ENCODE measurements at places on chromosomes 16 and 17.

- no peak for DNase-seq
These were observed 17.3 kb downstream of the FA2H start for GRCh38 chr16:74757349-74757748.

DNA sequence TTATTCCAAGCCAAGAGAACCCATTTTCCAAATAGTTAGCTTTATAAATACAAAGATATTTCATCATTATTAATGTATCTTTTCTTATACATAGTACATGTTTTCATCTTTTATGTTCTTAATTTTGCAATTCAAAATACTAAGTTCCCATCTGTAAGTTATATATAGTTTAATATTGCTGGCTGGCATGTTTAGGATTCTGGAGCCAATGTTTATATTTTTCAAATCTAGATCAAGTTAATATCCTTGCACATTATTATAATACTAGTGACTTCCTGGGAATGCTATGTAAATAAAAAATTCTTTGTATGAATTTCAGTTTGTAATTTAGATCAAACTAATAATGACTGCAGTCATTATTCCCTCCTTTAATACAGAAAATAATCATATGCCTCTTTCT is 189.7 kb downstream of the CNTNAP4 start:
- no peak for DNase-seq

- DNase-seq, result no peak
These were observed 20.6 kb downstream of the MAP2K4 start for GRCh38 chr17:12041312-12041711.

DNA sequence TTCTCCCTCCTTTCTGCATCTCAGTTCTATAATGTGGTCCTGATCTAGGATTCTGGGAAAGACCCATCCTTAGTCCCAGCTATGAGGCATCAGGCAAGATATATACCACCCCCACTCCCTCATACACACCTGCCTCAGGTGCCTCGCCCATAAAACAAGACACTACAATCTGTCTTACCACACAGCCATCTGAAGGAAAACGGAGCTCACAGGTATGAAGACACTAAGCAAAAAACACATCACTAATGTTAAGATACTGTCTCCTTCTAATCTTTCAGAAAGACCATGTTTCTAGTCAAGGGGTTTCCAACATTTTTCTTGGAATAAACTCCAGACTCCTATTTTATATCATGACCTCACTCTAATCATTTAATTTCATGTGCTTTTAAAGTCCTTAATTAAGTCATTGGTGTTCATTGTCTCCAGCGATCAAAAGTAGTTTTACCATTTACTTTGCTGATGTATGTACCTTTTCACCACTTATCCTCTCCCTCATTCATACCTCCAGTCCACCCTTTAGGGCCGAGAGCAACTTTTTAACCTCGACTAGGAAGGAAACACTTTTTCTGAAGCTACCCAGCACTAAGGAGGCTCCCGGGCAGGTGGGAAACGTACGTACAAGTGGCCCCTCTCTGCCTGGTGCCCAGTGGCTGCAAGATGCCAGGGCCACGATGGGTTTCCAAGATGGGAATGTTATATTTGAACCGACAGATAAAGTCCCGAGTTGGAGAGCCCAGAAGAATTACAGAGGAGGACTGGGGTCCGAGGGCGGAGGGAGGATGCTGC is 979 bp downstream of the MAP3K14 start:
- DNase-seq, result no peak

- DNase-seq, result peak; percentile 55
These were observed 245.7 kb downstream of the PRKCA start for GRCh38 chr17:66548158-66548557.

DNA sequence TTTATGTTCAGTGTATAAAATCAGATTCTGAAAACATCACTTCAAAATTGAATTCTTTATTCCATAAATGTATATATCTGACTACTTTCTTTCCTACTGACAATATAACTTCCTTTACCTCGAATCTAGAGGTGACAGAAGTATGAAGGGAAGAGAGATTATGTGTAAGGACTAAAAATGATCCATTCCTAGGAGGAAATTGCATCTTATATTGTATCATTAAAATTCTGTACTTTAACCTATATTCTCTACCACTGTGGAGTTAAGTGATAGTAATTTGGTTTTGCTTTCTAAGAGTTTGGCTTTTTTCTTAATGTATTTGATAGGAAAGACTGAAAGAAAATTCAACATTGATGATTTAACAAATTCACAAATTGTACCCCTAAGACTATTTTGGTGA is 11.4 kb downstream of the MYH4 start:
- no peak for DNase-seq

GRCh38 chr17:81831957-81832607 is 1.0 kb downstream of the MCRIP1 start:
- DNase-seq, result peak; percentile 64

GRCh38 chr17:63126607-63127006 is 160.6 kb downstream of the TANC2 start:
- DNase-seq, result no peak

GRCh38 chr16:79082970-79083369 is 517.6 kb downstream of the MAF start:
- DNase-seq, result no peak

GRCh38 chr17:57412520-57413096 is 156.3 kb downstream of the MSI2 start:
- DNase-seq, result no peak

DNA sequence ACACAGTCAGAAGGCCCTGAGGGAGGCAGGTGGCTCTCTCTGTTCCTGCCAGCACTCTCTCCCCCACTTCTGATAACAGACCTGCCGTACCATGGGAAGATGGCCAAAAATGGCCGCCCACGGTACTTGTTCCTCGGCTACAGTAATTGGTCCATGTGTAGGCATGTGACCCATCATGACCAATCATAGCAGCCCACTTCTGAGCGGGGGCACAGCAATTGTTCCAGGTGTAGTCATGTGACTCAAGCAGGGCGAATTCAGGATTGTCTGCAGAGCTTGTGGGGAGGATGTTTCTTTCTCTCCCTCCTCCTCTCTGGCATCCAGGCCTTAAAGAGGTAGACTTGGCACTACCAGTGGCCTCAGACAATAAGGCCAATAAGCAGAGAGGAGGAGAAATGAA is 250.4 kb downstream of the MRTFB start:
- no peak for DNase-seq

DNA sequence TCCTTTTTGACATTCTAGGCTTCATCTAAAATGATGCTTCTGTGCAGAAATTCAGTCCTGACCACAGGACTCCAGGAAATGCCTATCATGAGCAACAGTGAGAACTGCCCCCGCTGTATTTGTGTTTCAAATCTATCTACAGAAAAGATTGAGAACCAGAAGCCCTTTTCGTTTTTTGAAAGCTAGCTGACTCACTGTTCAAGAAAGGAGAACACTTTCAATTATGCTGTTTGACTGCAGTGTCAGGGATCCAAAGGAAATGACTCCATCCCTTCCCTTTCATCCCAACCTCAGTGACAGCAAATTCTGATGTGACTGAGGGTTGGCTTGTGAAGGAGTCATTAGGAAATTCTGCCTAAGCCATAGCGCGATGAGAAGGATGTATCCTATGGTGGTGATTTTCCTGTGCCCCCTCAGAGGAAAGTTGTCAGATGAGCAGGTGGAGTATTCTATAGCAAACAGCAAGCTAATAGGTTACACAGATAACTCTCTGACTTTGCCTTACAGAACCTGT is 622.3 kb downstream of the TMEM114 start:
- no peak for DNase-seq

DNA sequence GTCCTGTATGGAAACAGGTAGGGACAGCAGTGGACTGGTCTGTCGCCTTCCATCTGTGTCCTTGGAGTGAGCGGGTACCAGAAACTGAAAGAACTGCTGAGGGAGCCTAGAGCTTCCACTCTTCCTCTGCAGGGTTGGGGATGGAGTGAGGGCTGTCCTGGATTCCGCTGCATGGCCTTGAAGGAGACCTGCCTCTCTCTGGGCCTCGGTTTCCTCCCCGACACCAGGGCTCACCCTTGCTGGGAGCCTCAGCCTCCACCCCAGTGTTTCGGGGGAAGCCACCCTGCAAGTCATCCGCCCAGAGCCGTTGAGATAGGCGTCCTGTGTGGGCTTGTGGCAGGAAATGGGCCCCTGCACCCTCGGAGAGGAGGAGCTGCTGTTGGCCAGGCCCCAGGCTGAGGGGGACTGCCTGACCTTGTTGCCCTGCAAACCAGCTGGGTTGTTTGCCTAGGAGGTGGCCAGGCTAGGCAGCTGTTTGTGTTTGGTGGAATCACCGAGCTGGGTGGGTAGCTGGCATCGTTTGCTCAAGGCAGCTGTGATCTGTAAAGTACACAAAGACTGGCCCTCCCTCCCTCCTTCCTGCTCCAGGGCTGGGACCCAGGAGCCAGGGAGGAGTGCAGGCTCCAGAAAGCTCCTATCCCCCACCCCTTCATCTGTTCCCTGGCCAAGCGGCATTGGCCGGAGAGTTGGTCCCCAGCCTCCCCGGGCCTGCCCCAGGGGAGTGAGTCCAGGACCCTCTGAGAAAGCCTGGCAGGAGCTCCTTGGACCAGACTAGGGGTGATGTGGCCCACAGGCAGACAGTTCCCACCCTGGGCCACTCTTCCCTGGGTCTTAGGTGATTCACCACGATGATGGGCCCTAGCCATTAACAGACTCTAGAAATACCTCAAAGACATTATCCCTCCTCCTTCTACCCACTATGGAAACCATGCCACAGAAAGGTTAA is 1.3 kb downstream of the RAB37 start:
- peak; percentile 84 for DNase-seq

DNA sequence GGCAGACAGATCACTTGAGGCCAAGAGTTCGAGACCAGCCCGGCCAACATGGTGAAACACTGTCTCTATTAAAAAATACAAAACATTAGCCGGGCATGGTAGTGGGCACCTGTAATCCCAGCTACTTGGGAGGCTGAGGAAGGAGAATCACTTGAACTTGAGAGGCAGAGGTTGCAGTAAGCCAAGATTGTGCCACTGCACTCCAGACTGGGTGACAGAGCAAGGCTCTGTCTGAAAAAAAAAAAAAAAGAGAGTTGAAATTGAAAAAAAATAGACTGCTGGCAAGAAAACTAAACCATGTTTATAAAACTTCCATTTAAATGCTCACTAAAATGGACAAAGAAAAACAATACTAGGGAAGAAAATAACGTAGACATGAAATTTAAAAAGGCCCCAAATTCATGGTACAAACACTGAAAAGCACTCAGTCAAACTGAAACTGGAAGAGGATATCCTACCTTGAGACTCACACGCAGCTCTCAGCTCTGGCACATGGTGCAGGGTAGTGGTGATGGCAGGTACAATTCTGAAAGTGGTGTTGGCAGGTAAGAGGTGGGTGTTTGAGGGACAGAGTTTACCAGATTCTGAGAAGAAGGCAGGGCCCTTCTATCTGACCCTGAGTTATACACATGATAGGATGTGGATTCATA is 19.3 kb downstream of the CNTROB start:
- DNase-seq, result peak; percentile 22

DNA sequence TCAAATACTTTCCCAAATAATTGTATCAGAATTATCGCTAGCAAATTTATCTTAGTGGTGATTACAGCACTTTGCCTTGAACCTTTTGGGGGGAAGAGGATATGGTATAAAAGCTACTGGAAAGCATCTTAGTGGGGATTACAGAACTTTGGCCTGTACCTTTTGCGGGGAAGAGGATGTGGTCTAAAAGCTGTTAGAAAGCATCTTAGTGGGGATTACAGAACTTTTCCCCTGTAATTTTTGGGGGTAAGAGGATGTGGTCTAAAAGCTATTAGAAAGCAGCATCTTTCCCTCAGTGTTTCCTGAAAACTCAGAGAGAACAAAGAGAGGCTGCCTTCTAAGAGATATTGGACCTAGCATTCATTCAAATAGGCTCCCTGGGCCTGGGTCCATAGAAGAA is 4.1 kb downstream of the SLFN12 start:
- DNase-seq, result no peak

- DNase-seq, result no peak
These were observed 2.7 kb upstream of the SUPT4H1 start for GRCh38 chr17:58354541-58355216.

- DNase-seq, result no peak
These were observed 6.8 kb downstream of the KIF19 start for GRCh38 chr17:74332763-74333283.

DNA sequence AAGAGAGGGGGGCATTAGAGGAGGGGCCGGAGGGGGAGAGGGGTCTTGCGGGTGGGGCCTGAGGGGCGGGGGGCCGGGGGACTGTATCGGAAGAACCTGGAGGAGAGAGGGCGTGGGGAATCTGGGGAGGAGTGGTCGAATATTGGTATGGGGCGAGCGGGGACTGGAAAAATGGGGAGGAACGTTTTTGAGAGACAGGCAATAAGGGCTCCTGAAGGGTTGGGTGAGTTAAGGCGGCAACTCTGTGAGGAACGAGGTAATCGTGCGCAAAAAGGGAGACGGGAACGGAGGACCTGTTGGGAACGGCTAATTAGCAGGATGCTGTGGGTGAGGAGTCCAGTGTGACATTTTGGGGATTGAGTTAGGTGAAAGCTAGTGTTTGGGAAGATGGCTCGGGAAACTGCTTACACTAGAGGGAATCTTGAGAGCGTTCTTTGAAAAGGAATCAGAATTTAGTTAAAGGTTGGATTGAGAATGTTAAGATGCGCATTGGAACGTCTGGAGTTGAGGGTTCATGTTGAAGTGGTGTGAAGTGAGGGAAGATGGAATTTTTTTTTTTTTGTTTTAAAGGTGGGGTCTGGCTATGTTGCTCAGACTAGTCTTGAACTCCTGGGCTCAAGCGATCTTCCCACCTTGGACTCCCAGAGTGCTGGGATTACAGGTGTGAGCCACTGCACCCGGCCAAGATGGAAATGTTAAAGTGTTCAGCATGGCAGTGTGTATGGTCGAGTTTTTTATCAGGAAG is 662 bp downstream of the WIPF2 start:
- DNase-seq, result peak; percentile 45

- no peak for DNase-seq
These were observed 72.7 kb downstream of the ABCC1 start for GRCh38 chr16:16021988-16022682.

- no peak for DNase-seq
These were observed 89.4 kb downstream of the CFDP1 start for GRCh38 chr16:75343941-75344340.

DNA sequence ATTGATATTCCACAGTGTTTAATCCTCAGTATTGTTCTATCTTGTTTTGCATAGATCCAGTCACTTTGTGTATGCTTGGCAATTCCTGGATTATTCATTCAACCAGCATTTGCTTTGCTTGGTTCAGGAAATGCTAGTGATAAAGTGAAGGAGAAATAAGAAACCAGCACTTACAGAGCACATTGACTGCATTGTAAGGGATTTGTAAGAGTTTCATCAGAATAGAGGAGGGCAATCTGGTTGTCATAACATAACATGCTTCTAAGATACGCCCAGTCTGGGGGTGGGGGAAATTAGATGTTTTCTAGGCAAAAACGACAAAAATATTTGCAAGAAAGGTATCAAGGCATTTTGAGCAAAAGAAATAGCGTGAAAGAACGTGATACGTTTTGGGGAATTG is 40.4 kb downstream of the TNRC6A start:
- DNase-seq, result no peak

DNA sequence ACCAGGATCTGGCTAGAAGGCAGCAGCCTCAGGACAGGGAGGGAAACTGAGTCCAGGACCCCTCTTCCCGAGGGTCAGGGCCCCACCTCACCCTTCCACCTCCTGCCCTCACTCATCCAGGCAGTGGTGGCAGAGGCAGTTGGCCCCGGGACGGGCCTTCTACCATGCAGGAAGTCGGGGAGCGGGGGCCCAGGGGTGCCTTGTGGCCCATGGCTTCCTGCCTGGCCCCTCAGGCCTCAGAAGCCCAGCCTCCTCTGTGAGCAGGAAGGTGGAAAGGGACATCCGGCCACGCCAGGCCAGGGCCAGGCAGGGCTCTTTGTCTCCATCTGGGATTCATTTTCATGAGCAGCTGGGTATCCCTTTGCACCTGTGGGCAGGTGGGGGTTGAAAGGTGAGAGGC is 58.5 kb downstream of the BAHCC1 start:
- DNase-seq, result peak; percentile 46

- no peak for DNase-seq
These were observed 13.0 kb downstream of the HAS3 start for GRCh38 chr16:69118468-69118867.

Measured in stimulated activated naive CD8-positive, alpha-beta T cell treated with anti-CD3 and anti-CD28 coated beads, Interleukin-15, Interleukin-2, amounts not matched to agents 100 U/mL and 50 U/mL, for 24 hours (primary cell).